Stimulated activated CD8-positive, alpha-beta memory T cell treated with anti-CD3 and anti-CD28 coated beads, Interleukin-15, amount 100 ng/mL, for 24 hours (primary cell): ENCODE measurements at places on chromosomes 4 and X.

DNA sequence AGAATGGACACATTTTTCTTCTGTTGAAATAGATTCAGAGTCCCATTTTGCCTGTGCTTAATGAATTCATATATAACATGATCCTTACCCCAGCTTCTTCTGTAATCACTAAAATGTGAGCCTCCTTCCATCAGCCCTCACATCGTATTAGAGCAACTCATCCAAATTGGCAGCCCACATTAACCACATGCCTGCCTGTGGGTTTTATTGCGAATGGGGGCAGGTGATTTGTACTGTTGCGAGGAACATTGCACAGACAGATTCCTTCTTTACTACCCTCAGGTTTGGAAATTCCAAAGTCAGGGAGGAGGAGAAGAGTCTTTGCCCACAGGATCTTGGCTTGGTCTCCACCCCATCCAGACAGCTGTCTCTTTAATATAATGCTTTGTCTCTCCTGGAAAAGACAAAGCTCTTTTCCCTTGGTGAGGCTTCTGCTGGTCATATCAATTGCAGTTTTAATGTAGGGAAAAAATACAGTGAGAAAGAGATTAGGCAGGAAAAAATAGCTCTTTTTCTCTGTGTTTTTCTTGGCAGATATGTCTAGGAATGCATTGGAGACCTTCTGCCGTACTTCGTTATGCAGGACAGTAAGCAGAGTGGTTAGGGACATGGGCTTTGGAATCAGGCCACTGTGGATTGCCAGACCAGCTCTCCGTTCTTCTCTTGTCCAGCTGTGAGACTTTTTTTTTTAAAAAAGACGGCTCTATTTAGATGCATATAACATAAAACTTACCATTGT is 371.2 kb downstream of the AFF2 start:
- no peak for DNase-seq

DNA sequence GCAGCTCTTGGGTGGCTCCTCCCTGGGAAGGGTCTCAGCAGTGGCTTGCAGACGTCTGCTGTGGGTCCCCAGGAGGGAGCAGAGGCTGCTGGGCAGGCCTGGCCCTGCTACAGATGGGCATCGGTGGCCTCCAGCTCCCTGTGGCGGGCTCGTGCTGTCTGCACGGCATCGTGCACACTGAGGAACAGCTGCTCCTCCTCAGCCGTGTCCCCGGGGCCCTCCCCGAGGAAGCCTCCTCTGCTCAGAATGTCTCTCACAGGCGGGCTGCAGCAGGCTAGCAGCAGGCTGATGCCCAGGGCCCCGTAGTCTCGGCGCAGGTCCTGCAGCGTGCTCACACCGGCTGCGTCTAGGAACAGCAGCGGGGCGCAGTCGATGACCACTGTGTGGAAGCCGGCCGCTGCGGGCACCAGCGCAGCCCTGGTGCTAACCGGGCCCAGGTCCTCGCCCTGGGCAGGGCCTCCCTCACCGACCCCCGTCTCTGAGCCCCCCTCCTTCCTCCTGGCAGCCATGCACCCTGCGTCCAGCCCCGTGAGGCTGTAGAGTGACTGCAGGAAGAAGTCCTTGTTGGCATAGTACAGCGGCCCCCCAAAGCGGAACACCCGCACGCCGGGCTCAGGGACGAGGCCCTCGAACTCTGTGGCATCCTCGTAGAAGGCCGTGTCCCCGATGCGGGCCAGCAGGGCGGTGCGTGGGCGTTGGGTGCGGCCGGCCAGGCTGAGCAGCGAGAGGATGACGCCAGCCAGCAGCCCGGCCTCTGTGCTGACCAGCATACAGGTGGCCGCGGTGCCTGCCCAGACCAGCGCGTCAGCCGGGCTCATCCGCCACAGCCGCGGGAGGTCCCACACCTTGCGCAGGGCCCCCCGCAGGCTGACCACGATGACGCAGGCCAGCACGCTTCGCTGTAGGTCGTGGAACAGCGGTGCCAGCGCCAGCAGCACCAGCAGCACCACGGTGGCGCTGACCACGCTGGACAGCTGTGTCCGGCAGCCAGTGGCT is 2.2 kb downstream of the IDUA start:
- DNase-seq = no peak

DNA sequence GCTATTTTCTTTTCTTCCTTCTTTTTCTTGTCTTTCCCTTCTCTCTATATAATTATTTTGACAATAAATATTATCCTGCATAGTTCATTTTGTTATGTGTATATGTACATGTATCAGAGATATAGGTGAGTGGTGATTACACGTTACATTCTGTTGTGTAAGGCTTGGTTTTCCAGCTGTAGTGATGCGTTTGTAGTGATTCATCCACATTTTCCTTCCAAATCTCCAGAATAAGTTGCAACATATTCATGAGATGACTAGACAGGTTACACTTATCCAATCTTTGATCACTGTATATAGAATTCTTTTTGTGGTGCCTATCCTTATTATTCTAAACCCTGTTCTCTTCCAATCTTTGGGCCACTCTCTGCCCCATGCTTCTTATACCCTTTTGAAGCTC is 540.2 kb downstream of the GBA3 start:
- DNase-seq = no peak

DNA sequence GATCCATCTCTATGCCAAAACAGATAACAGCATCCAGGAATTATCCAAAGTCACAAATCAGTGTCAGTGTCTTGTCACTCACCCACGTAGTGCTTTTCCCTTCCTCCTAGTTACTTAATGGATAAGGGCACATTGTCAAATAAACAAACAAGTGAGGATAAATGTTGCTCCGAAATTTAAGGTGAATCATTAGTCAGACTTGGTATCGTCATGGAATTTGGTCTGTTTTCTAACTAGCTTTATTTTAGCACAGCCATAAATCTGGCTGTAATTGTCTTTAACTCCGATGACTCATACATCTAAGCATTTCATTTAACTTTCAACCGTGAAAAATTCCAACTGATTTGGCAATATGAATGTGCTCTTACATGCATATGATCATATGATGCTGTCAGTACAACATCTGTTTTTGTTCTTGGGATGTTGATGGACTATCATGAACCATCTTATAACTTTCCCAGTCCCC is 83.3 kb downstream of the SNCA start:
- no peak for DNase-seq

- no peak for DNase-seq
Measured at GRCh38 chrX:41799661-41800060, 75.7 kb downstream of the GPR82 start.

DNA sequence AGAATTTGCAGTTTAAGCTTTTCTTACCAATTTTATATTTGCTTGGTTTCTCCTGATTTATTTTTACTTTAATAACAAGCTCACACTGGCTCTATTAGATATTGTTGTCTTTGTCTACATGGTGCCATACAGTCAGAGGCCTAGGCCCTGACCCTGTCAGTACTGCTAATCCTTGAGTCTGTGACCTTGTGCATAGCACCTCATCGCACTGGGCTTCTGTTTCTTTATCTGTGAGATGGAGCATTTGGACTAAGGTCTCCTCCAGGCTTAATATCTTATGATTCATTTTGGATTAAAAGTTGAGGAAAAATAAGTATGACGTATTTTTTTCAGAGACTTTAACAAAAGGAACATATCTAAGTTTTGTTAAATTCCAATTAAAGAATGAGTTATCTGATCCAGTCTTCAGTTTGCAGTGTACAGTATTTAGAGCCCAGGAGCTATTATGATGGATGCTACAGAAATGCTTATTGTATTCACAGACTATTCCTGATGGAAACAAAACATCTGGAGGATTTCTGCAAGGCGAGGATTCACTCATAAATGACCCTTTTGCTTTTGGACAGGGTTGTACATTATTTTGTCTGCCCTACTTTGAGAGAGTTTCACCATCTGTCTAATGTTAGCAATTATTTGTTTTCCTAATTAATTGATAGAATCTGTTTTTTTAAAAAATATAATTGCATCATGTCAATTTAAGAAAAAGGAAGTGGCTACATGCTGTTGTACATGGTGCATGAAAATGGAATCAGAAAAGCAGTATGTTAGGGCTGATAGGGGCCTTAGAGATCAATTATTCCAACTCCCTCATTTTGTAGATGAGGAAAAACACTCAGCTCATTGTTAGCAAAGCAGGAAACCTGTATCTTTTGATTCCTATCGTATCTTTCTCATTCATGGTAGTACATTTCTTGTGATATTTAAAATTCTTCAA is 203.6 kb downstream of the BANK1 start:
- DNase-seq = no peak

GRCh38 chr4:23888421-23889319 is 1.2 kb downstream of the PPARGC1A start:
- DNase-seq = no peak

- DNase-seq = no peak
Measured at GRCh38 chrX:21837056-21837455, 2.4 kb upstream of the MBTPS2 start.
